ENCODE measurements at places on chromosomes 7 and 10. TPM values are rescaled to one million over a fixed set of nuclear protein-coding genes. Genes with fewer than 3 reads are reported as not detected.
A peak's percentile ranks its signal among the peaks of the same experiment; 100 is the strongest.

DNA sequence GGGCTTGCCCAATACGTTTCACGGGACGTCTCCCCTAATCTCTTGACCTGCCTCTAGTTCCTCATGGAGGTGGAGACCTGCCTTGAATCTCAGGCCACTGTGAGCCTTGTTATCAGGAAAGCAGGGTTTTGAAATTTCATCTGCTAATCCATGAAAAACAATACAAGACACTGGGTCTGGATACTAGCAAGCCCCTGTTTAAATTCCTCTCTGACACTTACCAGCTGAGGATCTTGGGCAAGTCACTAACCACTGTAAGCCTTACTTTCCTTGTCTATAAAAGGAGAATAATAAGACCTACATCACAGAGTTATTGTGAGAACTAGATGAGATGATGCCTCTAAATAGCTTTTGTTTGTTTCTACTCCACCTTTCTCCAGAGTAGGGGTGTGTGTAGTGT lies 303.6 kb downstream of the FGFR2 start:
- no peak for DNase-seq

- DNase-seq, result no peak
Observed at GRCh38 chr7:91767820-91768219, 112.7 kb downstream of the MTERF1 start.

GRCh38 chr10:94626476-94626875 lies 57.1 kb upstream of the CYP2C18 start:
- DNase-seq, result no peak

- DNase-seq, result no peak
Observed at GRCh38 chr7:127847641-127848040, 183.6 kb downstream of the LRRC4 start.

LBX1 gene
- total RNA-seq, result not detected

DNA sequence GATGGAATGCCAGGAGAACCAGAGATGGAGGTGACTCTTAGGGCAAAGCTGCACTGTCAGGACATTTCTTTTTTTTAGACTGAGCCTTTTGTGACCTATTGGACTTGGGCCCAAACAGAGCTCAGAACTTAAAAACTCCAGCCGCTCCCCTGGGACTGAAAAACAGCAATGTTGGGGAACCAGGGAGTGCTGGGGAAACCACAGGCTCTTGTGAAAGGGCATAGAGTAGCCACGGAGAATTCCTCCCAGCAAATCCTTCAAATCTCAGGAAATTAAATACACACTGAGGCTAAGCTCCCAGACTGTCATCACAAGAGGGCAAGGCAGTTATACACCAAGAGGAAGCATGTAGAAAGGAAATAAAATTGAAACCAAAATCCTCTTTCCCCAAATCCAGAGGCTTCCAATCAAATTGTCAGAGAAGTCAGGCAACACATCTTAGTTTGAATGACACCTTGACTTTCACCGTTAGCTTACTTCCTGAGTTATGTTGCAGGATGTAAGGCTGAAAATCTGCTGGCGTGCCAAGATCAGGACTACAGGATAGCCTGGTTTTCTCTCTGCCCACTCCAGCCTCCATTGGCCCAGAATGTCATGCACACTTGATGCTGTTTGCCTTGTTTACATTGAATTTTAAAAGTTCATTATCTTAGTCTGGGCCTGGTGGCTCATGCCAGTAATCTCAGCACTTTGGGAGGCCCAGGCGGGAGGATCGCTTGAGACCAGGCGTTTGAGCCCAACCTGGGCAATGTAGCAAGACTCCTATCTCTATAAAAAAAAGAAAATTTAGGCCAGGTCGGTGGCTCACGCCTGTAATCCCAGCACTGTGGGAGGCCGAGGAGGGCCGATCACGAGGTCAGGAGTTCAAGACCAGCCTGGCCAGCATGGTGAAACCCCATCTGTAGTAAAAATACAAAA lies 2.6 kb upstream of the RFC2 start:
- DNase-seq, result no peak

DNA sequence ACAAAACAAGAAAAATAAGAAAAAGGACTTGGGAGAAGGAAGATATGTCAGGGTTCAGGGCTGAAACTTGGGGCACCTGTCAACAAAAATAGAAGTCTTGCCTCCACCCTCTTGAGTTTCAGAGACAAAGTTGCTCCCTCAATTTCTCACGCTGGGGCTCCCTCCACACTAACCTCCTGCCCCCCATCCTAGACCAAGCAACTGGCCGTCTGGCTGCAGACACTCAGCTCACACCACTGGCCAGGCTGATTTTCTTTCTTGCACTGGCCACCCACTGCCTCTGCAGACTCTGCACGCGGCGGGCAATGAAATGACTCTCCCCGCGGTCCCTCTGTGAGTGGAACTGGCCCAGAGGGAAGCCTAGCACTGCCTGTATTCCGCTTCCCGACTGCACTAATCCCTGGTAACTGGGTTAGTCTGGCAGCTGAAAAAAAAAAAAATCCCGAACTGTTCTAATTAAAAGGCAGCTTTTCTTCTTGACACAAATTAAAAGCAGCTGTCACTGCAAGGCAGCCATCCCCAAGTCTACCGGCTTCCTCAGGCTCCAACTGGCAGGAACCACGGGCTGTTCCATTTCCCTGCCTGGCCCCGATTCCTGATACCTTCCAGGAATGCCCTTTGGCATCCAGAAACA lies 83.5 kb downstream of the SPDYE5 start:
- DNase-seq, result no peak

GRCh38 chr7:96495751-96496216 lies 173.9 kb upstream of the SLC25A13 start:
- DNase-seq, result no peak

DNA sequence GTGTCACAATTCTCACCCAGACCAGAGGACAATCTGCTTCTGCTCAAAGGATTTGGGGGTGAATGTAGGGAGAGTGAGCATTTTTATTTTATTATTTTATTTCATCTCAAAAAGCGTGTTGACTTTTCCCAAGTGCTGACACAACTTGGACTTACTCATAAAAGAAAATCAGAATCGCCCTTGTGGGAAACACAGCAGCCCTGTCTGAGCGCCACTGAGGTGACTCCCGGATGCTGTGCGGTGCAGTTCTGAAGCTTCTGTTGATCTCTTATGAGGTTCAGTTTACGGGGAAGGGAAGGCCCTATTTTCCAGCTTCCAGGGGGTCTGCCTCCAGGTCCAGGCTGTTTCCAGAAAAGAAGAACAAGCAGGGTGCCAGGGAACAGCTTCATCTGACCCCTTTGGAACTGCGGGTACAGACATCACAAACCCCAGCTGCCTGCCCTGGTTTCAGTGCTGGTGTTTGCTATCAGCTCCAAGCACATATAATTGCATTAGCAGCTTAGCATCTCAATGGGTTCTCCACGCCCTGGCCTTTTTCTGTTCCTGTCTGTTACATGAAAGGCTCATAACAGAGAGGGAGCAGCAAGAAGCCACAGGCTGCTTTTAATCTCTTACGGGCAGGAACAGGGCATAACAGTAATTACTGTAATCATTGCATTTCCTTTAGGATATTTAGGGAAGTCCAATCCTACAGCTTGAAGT lies 52.4 kb downstream of the PARP12 start:
- DNase-seq, result no peak

GRCh38 chr7:28104041-28104541 lies 76.5 kb downstream of the JAZF1 start:
- no peak for DNase-seq

DNA sequence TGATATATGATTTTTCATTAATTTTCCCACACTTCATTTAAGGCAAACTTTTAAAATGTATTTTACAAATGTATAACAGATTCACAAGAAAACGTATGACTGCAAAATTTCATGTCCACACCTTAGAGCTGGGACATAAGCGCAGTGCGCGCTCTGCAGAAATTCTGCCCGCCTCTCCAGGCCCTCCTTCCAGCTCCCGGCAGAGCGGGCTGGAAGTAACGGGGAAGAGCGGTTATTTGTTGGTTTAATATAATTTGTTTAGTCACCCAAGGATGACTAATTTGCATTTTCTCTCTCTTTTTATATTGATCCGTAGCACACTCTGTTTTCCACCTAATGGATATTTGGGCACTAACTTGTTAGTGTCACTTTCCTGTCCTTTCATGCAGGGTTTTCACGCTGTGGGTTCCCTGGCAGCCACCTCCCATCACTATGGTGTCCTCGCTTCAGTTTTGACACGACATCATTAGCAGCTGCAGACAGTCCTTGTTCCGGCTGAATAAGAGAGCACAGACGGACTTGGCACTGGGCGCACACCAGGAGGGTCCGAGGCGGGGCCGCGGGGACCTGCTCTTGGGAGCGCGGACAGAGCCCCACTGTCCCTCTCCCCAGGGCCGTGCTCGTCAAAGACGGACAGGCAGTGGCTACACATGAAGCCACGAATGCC lies 129.2 kb upstream of the SEC61G start:
- DNase-seq, result no peak

IDI2 gene
- not detected for total RNA-seq

ADAM22 gene
- 14.6 TPM for total RNA-seq

GRCh38 chr10:76333796-76334195 lies 902.4 kb downstream of the LRMDA start:
- DNase-seq, result no peak

NACAD gene
- total RNA-seq, result not detected

- DNase-seq, result no peak
Observed at GRCh38 chr10:80894311-80894791, 356.6 kb downstream of the SH2D4B start.

PPP1R3A gene
- total RNA-seq, result not detected

- no peak for DNase-seq
Observed at GRCh38 chr10:126349101-126349500, 39.2 kb downstream of the ADAM12 start.

ACHE gene
- not detected for total RNA-seq

GRCh38 chr10:75935240-75935639 lies 503.8 kb downstream of the LRMDA start:
- DNase-seq, result no peak

SGCE gene
- total RNA-seq, result 25.4 TPM

DNA sequence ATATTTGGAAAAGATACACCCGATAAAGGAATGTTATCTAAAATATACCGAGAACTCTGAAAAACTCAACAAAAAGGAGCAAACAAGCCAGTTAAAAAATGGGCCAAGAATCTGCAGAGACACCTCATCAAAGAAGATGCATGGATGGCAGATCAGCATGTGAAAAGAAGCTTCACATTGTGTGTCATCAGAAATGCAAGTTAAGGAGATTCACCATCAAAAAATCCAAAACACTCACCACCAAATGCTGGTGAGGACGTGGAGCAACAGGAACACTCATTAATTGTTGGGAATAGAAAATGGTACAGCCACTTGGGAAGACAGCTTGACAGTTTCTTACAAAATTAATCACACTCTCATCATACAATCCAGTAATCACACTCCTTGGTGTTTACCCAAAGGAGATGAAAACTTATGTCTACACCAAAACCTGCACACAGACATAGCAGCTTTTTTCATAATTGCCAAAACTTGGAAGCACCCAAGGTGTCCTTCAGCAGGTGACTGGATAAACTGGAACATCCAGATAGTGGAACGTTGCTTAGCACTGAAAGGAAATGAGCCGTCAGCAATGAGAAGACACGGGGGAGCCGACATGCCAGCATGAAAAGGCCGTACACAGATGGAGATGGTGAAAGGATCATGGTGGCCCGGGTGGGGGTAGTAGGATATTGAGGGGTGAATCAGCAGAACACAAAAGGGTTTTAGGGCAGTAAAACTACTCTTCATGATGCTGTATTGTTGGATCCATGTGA lies 27.9 kb upstream of the PWWP2B start:
- no peak for DNase-seq

ITPRID1 gene
- total RNA-seq, result not detected

CYP3A7 gene
- total RNA-seq, result not detected

NEUROD6 gene
- not detected for total RNA-seq

GRCh38 chr10:96651998-96652431 lies 65.2 kb upstream of the TM9SF3 start:
- peak; percentile 67 for DNase-seq

GRCh38 chr10:124725171-124725631 lies 19.0 kb downstream of the FAM53B start:
- peak; percentile 71 for DNase-seq

PARD3 gene
- total RNA-seq, result not detected

GRCh38 chr7:11298220-11298619 lies 324.5 kb downstream of the PHF14 start:
- no peak for DNase-seq

- no peak for DNase-seq
Observed at GRCh38 chr7:77752016-77752415, 46.2 kb downstream of the TMEM60 start.

DNA sequence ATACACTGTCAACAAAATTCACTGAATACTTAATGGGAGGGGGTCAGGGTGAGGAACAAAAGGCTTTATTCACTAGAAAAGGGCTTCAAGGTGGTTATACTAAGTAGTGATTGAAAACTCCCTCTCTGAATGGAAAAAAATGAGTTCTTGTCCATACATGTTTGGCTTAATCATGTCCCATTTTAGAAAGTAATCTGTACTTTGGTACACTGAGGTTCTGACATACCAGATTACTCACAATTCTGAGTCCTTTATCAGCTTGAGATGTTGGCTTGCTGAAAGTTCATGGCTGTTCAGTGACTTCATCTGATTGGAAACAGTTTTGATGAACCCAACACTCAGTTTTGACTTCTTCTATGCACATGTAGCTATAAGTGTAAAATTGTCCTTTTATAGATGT lies 12.8 kb upstream of the NOBOX start:
- no peak for DNase-seq

SP4 gene
- 18.9 TPM for total RNA-seq

SLC16A12 gene
- total RNA-seq, result not detected

DNA sequence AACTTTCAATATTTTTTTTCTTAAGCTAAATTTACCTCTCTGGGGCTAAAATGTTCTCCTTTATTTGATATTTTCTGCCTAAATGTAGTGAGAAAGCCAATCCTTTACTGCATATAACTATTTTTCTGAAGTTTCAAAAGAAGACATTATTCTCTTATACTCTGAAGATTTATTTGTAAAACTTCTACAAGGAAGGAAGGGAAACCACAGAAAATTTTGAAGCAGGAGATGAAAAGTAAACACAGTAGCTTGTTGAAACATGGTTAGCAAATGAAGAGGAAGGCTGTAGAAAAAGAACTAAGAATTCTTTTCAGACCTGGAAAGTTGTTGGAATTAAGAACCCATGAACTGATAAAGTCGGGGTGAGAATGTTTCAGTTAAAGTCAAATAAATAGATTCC lies 330.3 kb downstream of the HGF start:
- no peak for DNase-seq

GRCh38 chr10:76032700-76033039 lies 601.2 kb downstream of the LRMDA start:
- DNase-seq, result no peak

DNA sequence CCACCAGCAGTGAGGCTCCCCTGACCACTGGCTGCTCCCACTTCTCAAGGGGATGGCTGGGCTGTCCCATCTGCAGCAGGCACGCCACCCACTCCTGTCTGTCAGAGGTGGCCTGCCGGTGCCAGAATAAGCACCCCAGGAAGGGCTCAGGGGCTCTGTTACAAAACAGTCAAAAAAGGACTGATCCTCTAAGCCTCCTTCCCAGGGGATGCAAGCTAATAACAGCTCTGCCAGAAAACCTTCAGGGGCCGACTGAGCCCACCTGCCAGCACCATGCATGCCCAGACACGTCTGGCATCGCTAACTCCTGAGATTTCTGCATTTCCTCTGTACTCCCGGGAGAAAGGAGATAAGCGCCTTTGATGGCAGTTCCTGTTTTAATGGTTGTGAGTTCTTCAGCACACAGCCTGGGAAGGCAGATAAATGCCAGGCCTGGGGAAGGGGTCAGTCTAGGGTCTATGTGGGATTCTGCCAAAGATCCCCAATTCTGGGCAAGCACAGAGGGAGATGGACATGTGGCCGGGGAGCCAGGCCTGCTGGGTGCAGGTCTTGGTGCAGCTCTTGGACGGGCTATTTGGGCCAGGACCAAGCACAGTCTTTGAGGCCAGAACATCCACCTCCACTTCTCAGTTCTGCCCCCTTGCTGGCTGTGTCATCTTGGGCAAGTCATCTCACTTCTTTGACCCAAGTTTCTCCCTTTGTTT lies 128.4 kb downstream of the ARHGAP22 start:
- DNase-seq, result no peak
